ENCODE measurements at places on chromosomes 1 and 21. TPM values are rescaled to one million over a fixed set of nuclear protein-coding genes. Genes with fewer than 3 reads are reported as not detected.

GRCh38 chr1:229119161-229119560, 151.8 kb upstream of the RAB4A start:
- DNase-seq, result no peak
- H3K36me3 ChIP-seq, result no peaks in the 10 kb centered on the region
- no peak overlapping the region for H3K4me3 ChIP-seq
- peaks cover 9% of the 10 kb centered on the region for H3K4me1 ChIP-seq
- H3K27me3 ChIP-seq, result peaks cover 3% of the 10 kb centered on the region

DNA sequence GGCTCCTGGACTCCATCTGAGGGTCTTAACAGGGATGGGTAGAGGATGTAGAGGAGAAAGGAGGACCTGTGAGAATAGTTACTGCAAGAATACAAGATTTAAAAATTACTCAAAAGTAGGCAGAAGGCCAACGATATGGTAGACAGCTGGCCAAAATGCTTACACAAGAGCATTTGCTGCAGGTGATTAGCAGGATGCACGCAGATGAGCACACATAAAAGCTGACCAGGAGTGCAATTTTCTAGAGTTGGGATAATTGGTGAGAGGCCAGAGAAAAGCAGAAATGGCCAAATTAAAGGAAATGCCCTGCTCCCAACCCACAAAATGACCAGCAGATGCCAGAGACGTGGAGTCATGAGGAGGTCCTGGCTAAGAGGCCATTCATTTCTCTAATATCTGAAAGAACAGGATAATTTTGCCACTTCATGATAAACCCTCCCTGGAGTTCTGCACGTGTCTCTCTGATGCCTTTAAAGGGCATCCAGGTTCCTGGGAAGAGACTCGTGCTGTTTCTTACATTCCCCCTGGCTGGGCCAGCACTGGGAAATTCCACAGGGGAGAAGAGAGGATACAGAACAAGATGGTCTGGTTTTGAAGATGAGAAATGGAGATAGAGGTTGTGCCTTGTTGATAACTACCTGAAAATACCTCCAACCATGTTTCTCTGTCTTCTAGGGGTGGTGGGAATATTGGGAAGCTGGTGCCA, 62.3 kb upstream of the KCNA3 start:
- DNase-seq, result no peak
- no peak overlapping the region for H3K4me3 ChIP-seq
- H3K4me1 ChIP-seq, result no peaks in the 10 kb centered on the region
- no peak overlapping the region for H3K27ac ChIP-seq

- no peak overlapping the region for H3K4me3 ChIP-seq
- DNase-seq, result no peak
- H3K27me3 ChIP-seq, result peaks cover 6% of the 10 kb centered on the region
- no peaks in the 10 kb centered on the region for H3K36me3 ChIP-seq
- H3K4me1 ChIP-seq, result no peaks in the 10 kb centered on the region
Measured at GRCh38 chr1:160154790-160155189, 3.4 kb downstream of the ATP1A4 start.

DNA sequence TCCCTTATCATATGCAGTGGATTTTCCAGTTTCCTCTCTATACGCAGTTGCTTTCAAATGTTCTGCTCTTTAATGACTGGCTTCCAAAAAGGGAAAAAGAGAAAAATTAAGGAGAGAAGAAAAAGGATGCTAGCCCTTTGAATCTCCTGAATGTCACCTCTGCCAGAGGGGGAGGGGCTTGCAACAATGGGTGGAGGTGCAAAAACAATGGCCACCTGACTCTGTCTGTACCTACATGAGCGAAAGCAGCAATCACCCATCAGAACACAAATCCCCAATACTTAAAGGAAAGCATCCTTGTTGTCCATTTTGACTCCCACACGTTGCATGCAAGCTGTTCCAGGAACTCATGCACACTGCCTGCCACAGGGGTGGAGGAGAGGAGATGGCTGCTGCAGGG, 61.2 kb downstream of the CCDC30 start:
- no peak for DNase-seq
- H3K27ac ChIP-seq, result no peak overlapping the region
- peaks cover 19% of the 10 kb centered on the region for H3K36me3 ChIP-seq
- no peaks in the 10 kb centered on the region for H3K4me1 ChIP-seq

- no peak for DNase-seq
- peaks cover 4% of the 10 kb centered on the region for H3K27me3 ChIP-seq
- H3K4me3 ChIP-seq, result no peak overlapping the region
Measured at GRCh38 chr1:118960567-118961136, 27.5 kb downstream of the TBX15 start.

GRCh38 chr21:33451634-33452071, 28.1 kb downstream of the TMEM50B start:
- no peaks in the 10 kb centered on the region for H3K4me1 ChIP-seq
- no peaks in the 10 kb centered on the region for H3K27me3 ChIP-seq
- no peak overlapping the region for H3K4me3 ChIP-seq
- peak overlapping the region; percentile 8 for H3K27ac ChIP-seq
- peaks cover 4% of the 10 kb centered on the region for H3K36me3 ChIP-seq
- no peak for DNase-seq

NEK7 gene
- total RNA-seq, result 64.9 TPM

DNA sequence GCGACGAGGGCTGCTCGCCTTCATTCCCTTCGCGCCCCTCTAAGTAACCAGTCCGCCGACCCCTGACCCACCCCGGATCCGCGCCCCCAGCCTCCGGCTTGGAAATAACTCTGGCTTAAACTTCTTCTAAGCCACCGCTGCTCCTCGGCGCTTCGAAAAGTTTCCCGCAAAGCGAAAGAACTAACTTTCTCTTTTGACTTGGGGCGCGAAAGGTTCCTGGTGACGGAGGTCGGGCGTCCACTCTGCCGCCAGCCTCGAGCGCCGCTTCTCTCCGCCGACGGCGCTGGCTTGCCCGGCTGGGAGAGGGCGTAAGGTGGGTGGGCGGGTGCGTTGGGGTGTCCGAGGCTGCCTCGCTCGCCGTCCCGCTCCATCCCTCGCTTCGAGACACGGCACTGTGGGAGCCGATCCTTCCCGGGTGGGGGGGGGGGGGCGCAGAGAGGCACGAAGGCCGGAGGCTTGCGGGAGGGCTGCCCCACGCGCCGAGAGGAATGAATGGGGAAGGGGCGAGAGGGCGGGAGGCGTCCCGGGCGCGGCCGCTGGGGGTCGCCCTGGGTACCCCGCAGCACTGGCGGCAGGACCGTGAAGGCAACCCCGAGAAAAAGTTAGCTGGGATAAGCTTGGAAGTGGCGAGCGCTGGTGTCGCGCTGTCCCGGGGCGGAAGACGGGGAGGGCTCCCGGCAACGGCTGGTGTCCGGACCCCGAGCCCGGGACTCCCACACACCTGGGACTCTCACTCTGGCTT, 569 bp downstream of the ATF3 start:
- H3K4me1 ChIP-seq, result peaks cover 64% of the 10 kb centered on the region
- H3K4me3 ChIP-seq, result peak overlapping the region; percentile 95
- H3K36me3 ChIP-seq, result peaks cover 19% of the 10 kb centered on the region
- H3K27me3 ChIP-seq, result peaks cover 47% of the 10 kb centered on the region
- H3K27ac ChIP-seq, result peak overlapping the region; percentile 93

All from activated T-cell treated with anti-CD3 and anti-CD28 coated beads, Interleukin-2, amount 50 U/mL, for 72 hours (primary cell).